ENCODE measurements at places on chromosomes 6 and 20.

GRCh38 chr6:18392346-18392877, 5.3 kb downstream of the RNF144B start:
- DNase-seq, result no peak

DNA sequence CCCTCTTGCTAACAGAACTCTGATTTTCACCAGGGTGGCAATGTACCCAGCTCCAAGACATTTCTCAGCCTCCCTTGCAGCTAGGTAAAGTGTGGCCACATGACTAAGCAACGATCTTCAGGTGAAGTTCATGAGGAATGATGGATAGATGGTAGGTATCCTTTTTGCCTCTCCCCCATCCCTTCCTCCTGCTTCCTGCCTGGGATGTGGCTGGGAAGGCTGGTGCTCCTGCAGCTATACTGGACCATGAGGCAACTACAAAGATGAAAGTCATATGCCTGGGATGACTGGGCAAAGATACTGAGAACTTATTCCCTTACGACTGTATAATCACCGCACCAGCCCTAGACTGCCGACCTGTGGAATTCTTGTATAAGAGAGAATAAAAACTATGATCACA, 13.4 kb downstream of the ZNF335 start:
- DNase-seq, result no peak

DNA sequence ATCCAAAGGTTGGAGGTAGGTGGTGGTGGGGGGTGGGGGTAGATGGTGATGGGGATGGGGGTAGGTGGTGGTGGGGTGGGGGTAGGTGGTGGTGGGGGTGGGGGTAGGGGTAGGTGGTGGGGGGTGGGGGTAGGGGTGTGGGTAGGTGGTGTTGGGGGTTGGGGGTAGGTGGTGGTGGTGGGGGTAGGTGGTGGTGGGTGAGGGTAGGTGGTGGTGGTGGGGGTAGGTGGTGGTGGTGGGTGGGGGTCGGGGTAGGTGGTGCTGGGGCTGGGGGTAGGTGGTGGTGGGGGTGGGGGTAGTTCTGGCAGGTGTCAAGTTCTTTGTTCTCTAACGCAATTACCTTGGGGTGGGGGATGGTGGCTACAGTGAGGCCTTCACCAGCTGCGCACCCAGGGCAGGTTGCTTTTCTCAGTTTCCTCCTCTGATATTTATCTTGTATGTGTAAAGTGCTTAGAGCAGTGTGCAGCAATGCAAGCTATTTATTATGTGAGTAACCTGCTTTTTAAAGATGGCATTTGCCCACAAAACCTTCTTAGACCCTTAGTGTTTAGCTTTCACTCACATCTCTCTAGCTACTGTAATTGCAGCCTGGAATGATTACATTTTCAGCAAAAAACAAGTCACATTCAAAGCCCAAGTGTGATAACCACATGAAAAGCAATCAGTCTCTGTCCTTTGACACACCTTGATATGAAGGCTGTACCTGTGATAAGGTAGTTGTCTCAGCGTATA, 8.2 kb upstream of the CCDC167 start:
- no peak for DNase-seq

DNA sequence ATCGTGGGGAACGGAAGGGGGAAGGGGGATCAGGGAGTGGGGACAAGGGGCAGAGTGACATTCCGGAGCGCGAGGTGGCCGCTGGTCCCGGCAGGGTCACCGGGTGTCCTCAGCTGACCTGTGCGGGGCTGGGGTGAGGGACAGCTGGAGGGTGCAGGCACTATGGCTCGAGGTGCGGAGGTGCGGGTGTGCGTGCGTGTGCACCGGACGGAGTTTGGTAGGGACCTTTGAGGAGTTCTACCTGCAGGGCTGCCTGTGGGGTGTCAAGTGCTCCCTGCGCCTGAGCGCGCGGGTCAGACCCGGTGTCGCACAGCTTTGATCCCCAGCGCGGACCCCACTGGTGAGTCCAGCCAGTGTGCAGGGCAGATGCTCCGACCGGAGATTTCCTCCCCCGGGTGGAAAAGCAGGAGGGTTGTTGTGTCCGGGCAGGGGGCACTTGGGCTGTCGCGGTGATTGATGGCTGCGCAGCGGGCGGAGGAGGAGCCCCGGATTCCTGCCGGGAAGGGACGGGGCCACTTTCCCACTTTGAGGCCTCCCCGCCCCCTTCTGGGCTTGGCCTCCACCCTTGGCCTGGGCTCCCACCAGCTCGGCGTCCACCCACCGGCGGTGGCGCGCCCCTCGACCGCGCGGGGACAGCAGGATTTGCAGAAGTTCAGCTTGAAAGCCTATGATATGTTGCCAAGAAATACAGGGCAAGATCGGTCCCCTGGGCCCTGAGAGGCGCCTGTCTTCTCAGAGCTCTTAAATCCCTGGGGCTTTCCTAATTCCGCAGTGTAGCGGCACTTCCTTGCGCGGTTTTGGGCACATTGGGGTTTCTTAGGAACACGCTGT, 658 bp downstream of the RIN2 start:
- peak; percentile 77 for DNase-seq

GRCh38 chr6:39924283-39924682, 10.0 kb downstream of the MOCS1 start:
- no peak for DNase-seq

GRCh38 chr6:29602564-29603361, 17.8 kb downstream of the OR2H2 start:
- peak; percentile 45 for DNase-seq

GRCh38 chr6:7047966-7048365, 59.8 kb upstream of the RREB1 start:
- no peak for DNase-seq

DNA sequence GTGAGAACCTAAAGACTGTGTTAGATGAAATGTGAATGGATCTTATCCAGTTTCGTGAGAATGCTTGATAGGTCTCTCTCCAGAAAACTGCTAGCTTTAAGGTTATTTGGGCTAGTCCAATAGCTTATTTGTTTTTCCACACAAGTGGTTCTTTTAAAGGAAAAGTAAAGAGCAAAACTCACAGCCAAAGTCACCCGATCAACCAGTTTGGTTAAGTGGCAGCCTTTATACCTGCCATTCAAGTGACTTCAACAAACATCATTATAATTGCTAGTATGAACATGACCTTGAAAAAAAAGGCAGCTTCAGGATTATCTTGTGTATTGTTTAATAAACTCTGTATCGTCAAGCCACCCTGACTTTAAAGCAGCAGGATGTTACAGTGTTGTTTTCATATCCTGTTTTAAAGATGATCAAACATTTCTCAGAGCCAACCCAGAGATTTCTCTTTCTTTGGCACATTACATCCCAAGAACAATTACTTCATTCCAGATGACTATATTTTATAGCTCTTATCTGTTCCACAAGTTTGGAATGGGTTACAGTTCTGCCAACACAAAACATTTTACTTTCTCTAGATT, 253.4 kb downstream of the EPHA7 start:
- no peak for DNase-seq

DNA sequence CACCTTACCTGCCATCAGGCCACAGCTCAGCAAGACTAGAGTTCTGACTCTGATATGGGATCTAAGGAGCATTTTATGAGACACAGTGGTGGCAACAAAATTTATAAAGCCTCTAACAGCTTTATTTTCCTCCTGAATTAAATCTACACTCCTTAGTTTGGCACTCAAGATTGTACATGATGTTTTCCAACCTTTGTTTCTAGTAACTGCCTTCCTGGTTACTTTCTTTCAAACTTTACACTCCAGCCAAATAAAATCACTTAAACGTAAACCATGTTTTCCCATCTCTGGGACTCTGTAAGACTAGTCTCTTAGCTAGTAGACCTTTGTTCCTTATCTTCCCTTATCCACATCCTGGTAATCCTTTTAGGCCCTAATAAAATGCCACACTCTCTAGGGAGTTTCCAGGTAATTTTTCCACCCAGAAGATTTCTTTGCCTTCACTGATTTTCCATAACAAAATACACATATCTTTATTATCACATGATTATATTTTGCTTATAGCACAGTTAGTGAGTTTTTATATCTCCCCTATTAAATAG, 92.1 kb downstream of the PKHD1 start:
- DNase-seq, result no peak

- no peak for DNase-seq
Measured at GRCh38 chr6:95593025-95593424, 15.7 kb downstream of the MANEA start.

DNA sequence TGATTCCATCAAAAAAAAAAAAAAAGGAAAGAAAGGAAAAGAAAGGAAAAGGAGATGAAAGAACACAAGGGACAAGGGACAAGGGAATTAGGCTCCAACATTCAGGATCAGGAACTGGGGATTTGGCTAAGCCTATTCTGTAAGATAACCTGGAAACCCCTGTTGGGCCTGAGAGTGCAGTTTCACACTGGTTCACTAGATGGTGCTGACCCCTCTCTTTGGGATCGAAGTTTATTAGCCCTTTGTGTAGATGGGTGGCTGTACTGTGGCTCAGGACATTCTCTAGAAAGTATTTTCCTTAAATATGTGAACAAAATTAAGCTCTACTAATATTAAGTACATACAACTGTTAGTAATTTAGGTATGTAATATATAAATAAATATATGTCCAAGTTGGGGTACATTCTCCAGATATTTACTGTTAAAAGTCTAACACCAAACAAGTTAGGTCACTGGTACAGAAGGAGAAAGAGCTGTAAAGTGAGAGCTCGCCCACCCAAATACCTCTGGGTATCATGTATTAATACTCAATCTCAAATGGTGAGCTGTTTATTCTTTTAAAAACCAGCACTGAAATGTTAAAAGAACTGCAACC, 6.3 kb downstream of the OR2A4 start:
- DNase-seq, result peak; percentile 59

DNA sequence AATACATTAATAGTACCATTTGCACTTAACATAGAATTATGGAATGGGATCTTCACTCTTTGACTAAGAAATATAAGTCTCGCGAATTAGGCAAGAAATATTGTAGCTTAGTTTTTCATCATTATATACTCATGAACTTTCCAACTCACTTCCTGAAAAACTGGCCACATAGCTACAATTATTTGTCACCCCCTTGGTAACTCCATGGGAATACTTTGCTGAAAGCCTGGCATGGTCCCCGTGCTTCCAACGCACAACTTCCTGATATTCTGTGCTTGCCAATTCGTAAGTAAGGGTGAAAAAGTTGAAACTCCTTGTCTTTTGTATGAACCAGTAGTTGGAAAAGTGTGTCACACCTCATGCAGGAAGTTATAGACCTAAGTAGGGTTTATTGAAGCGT, 23.7 kb upstream of the HLA-DQA1 start:
- DNase-seq, result no peak

DNA sequence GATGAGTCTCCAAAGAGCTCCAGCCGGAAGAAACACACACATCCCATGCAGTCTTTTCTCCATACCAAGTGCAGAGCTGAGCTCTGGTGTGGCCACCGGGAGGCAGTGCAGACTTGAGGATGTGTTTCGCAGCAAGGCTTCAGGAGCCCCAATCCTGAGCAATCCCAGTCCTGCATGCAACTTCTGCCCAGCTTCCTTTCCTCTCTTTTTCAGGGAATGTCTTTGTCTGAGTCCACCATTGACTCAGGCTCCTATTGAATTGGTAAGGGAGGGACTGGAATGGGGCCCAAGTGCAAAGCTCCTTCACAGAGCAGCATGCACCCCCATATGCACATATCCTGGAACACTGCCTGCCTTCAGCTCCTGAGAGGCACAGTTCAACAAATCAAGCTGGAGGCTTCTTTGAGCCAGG, 50.5 kb upstream of the ASIP start:
- DNase-seq, result peak; percentile 78

- DNase-seq, result no peak
Measured at GRCh38 chr6:26152226-26153101, 65.2 kb downstream of the HFE start.

DNA sequence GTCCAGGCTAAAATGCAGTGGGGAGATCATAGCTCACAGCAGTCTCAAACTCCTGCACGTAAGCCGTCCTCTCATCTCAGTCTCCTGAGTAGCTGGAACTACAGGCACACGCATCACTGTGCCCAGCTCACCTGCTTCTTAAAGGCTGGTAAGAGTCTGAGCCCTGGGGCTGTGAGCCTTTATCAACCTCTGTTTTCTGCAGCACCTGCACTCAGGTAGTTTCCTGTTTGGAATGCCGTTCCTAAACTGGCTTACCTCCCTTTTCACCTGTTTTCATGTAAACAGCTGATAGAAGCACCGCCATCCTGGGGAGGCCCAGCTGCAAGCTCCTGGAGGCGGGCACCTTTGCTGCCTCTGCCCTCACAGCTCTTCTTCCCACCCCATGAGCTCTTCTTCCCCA, 45.4 kb downstream of the SLC24A3 start:
- no peak for DNase-seq

DNA sequence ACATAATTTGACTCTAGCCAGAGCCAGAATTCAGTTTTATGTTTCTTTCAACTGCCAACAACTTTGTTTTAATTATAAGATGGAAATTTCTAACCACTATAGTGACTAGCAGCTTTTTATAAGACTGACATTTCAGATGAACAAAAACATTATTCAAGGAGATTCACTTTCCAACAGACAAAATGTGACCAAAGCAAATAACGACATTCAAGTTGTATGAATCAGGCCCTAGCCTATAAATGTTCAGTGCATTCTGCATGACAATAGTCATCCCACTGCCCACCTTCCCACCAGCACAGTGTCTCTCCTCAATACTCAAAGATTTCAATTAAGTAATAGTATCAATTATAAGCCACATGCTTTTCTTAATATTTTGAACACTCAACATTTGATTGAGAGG, 200.7 kb downstream of the KHDC1L start:
- no peak for DNase-seq

DNA sequence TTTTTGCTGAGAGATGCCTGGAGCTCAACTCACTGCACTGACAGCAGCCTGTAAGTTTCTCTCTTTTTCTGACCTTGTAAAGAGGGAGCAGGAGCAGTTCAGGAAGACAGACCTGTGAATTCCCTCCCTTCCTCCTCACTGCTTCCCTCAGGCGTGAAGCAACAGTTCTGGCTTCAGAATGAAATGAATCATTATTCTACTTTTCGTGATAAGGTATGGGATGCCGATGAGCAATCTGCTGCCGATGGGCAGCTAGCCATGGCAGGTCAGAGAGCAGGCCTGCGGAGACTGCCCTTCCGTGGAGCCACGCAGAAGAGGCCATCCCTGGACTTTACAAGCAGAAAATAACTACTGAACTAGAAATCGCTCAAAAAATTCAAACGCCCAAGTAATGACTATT, 426.5 kb upstream of the RNF217 start:
- no peak for DNase-seq

- DNase-seq, result no peak
Measured at GRCh38 chr6:19830171-19830570, 7.0 kb upstream of the ID4 start.

All from HAP-1 (cell line).